Ureter (tissue), 1 donor: ENCODE measurements at places on chromosomes 3 and 15.

DNA sequence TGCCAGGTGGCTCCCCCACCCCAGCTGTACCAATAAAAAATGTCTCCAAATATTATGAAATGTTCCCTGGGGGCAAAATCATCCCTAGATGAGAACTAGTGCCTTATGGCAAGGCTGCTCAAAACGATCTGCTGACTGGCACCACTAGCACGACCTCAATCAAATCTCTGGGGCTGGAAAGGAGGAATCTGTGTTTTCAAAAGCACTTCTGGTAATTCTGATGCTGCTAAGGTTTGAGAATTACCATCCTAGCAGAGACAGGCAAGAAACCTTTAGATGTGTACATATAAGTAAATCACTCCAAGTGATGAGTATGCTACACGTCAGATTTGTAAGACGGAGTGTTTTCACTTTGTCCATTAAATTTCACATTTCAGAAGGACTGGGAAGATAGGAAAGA lies 360.1 kb upstream of the THRB start:
- no peak for DNase-seq

DNA sequence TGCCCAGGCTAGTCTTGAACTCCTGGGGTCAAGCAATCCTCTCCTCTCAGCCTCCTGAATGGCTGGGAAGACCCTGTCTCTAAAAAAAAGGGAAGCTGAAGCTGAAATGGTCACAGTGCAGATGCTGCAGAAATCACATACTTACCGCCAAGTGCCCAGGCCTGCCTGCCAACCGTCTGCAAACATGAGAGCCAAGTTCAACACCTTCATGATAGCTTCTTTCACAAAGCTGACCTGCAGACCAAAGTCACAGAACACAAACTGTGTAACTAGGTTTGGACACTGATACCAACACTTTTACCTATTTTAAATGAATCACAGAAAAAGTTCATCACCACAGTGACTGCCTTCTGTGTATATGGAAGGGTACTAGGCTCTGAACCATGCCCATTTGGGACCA lies 22.8 kb upstream of the CYFIP1 start:
- DNase-seq = no peak

GRCh38 chr15:99197856-99198255 lies 51.5 kb downstream of the TTC23 start:
- no peak for DNase-seq

DNA sequence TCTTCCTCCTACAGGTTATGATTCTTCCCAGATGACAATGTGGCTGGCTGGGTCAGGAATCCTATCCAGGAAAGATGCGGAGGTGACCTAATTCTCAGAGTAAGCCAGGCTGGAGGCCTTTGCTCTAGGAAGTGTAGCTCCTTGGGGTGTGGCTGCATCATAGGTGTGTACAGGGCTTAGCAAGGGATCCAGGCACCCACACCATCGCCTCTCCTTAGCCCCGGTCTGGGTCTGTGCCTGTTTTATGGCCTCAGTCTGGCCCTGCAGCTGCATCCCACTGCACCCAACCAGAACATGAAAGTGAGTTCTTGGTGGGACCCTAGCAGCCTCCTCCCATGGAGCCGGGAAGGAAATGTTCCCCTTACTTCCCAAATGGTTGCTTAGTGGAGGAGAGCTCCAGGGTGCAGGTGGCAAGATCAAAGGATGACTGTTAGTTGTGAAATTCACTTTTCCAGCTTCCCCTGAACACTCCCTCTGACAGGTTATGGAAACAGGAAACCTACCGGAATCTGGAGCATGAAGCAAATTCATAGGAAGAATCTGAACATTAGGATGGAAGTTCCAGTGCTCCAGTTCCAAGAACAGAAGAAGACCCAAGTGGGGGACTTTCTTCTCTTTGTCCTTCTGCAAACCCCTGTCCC lies 2.7 kb upstream of the AMOTL2 start:
- DNase-seq = no peak

GRCh38 chr3:101884776-101885175 lies 35.5 kb downstream of the NFKBIZ start:
- no peak for DNase-seq

DNA sequence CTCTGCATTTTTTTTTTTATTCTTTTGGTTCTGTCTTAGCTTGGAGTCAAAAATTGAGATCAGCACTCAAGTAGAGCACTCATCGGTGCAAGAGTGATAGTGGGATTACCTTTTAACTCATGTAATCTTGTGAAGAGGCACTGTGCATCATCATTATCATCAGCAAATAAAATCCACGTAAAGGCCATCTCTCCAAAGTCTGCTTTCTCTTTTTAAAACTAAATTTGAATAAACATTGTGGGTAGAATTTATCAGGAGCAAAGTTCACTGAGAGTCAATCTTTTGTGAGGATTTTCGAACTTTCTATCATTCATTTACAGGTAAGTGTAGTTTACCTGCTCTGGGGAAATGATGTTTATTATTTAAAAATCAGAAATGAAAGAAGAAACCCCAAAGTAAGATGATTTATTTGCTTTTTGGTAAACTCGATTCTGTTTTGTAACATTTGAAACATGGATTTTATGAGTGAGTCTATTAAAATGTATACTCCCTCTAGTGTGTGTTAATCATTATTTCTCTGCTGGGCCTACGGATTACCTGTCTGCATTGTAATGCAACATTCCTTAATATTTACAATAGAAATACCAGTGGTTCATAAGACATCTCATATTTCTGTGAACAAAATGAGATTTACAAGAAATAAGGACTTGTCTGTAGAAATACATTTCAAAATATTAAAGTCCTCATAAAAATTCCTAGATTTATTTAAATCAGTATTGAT lies 327.7 kb upstream of the NAALADL2 start:
- DNase-seq = no peak

- no peak for DNase-seq
Measured at GRCh38 chr15:90519688-90520087, 10.0 kb upstream of the CRTC3 start.

DNA sequence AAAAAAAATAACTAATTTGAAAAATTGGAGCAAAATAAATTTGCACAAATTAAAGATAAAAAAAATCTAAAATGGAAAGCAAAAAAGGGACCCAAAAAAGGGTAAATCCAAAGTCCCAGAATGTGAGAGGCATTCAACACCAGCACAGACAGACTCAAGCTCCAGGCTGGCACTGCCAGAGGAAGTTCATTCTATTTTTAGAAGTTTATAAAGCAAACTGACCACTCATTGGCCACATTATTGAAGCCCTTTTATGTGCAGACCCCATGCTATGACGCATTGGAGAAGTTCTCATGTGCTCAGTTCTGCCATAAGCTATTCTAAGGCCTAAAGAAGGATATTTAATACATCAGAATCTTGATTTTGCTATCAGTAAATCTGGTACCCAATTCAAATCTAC lies 17.6 kb upstream of the BOC start:
- DNase-seq = no peak

DNA sequence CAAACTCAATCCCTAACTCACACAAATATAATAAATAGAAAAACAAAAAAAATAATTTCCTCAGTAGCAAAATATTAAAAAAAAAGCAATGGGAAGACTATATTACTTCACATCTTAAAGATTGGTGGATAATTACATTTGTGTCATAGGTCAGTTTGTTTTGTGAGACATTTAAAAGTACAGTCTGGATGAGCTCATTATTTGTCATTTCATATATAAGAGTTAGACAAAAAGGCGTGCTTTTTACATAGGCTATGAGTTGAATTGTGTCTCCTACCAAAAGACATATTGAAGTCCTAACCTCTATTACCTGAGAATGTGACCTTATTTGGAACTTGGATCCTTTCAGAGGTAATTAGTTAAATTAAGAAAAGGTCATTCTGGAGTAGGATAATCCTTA lies 710.1 kb upstream of the CBLB start:
- DNase-seq = no peak

DNA sequence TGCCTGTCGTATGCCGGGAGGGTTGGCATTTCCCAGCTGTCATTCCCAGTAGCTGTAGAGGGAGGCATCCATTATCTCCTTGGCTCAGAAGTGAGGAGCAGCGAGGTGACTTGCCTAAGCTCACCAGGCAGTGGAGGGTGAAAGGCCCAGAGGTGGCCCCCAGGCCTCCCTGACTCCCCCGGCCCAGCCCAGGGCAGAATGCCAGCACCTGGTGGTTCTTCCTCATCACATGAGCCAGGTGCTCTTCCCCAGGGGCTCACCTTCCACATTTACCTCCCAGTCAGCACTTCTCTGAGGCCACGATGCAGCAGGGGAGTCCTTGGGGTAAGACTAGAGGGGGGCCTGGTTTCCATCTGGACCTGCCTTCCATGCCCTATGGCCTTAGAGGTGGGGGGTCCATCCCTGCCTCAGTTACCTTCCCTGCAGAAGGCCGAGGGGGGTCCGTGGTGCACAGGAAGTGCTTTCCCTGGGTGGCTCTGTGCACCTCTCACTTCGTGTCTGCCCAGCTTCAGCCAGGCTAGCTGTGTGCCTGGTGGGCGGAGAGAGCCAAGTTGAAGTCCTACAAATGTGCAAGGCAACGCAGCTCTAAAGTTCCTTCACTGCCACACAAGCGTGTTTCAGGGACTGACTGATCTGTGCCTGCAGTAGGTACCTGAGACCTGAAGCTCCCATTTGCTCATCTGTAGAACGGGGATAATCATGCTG lies 70.3 kb upstream of the PLXNA1 start:
- DNase-seq = no peak

DNA sequence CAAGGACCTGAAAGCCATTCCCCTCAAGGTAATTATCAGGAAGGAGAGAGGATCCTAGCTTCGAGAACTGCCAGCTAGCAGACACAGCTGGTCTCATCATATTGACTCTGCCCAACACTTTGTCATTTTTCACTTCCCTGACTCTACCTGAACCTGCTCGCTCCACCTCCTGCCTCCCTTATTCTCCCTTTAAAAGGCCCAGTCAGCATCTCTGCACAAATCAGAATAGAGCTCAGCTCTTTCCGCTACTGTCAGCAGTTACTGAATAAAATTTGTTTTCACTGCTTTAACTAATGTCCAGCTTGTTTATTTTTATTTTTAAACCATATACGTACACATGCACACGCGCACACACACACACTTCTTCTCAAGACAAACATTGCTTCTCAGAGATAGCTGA lies 57.2 kb upstream of the MCF2L2 start:
- peak; percentile 3 for DNase-seq

DNA sequence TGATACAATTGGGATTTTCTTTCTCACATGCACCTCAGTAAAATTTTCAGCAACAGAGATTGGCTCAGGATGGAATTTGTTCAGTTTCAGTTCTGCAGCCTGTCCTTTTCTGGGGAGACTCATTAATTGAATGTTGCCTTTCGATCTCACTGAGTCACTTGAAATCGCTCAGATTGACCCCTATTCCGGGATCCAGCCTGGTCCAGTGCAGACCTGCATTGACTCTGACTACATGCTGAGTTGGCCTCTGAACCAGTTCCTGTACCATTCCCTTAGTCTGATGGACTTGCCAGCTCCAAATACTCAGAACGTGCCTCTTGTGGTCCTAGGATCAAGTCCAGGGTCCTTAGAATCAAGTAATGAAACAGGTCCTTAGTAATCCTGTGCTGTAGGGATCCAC lies 9.4 kb downstream of the IGF1R start:
- DNase-seq = no peak
